ENCODE measurements at places on chromosomes 16 and 17. TPM values are rescaled to one million over a fixed set of nuclear protein-coding genes. Genes with fewer than 3 reads are reported as not detected.

The C16orf54 gene
- 11.2 TPM for total RNA-seq

The AURKB gene
- total RNA-seq = 2.2 TPM

The PITPNM3 gene
- 12.3 TPM for total RNA-seq

The TBC1D3B gene
- total RNA-seq = 11.1 TPM

The ASPHD1 gene
- 1.6 TPM for total RNA-seq

The CNGB1 gene
- total RNA-seq = 0.35 TPM

The HSD11B2 gene
- 2.9 TPM for total RNA-seq

The RPRML gene
- not detected for total RNA-seq

The C17orf78 gene
- not detected for total RNA-seq

The KRTAP9-8 gene
- total RNA-seq = not detected

The ATXN2L gene
- total RNA-seq = 145 TPM

The CES3 gene
- total RNA-seq = 2.5 TPM

The SNX20 gene
- total RNA-seq = 15.4 TPM

- no peak for DNase-seq
These were observed 241.0 kb downstream of the XYLT1 start for GRCh38 chr16:17229766-17230165.

DNA sequence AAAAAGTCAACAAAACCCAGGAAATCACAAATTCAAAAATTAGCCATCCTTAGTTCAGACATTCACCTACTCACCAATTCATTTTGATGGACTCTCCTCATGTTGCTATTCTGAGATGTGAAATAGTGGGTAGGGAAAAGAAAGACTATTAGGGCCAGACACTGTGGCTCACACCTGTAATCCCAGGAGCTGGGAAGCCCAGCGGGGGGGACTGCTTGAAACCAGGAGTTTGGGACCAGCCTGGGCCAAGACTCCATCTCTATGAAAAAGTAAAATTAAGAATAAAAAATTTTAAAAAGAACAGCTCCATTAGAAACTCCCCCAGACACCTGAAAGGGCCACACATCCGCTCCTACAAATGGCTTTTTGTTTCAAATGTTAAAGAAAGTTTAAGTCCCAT, 21.4 kb downstream of the UBE2O start:
- no peak for DNase-seq

GRCh38 chr16:8740775-8741355, 56.6 kb downstream of the TMEM186 start:
- no peak for DNase-seq

DNA sequence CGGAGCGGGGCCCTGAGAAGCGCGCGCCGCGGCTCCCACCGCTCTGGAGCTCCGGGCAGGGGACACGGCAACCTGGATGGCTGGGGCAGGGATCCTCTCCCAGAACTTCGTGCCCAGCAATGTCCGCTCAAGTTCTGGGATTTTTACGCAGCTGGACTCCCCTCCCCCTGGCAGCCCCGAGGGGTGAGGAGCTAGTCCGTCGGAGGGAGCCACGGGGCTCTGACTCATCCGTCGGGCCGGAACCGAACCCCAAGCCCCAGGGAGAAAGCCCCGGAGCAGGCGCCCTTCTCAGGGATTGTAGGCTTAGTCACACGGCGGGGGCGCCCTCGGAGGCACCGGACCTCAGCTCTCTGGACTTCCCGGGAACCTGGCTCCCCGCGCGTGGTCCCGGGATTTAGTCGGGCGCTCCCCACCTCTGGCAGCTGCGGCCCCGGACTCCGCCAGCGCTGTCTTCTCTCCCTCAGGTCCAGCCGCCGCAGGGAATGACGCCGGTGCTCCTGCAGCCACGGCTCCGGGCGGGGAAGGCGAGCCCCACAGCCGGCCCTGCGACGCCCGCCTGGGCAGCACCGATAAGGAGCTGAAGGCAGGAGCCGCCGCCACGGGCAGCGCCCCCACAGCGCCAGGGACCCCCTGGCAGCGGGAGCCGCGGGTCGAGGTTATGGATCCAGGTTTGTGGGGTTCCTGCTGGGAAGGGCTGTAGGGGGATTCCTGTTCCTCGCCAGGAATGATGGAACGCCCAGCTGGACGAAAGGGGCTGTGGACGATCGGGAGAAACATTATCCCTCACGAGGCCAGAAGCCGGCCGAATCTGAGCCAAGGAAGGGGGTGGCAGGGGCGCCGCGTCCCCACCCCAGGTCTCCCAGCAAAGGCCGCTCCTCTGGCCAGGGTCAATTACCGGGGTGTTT, 830 bp downstream of the SPHK1 start:
- no peak for DNase-seq

DNA sequence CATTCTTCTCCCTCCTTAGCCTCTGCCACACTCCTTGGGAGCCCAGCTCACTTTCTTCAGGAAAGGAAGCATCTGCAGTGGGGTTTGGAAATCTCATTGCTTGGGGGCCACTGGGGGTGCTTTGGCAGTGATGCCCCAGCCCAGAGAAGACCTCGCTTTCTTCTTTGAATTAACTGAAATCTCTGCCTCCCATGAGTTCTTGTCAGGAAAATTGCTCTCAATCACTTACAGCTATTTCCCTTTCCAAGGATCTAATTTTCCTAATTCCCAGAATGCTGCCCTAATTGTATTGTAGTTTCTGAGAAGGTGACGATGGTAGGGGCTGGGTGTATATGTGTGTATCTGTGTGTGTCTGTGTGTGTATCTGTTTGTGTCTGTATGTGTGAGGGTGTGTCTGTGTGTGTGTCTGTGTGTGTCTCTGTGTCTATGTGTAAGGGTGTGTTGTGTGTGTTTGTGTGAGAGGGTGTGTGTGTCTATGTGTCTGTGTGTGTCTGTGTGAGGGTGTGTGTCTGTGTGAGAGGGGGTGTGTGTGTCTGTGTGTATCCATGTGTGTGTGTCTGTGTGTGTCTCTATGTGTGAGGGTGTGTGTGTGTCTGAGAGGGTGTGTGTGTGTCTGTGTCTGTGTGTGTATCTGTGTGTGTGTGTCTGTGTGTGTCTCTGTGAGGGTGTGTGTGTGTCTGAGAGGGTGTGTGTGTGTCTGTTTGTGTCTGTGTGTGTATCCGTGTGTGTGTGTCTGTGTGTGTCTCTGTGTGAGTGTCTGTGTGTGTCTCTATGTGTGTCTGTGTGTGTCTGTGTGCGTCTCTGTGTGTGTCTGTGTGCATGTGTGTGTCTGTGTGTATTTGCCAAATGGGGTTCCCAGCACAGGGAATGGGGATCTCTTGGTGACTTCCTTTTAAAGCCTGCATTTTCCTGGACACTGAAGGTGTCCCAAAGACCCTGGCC, 83.5 kb upstream of the DNAJA2 start:
- no peak for DNase-seq

GRCh38 chr17:4777969-4778760, 6.5 kb downstream of the TM4SF5 start:
- no peak for DNase-seq

- DNase-seq = no peak
These were observed 10.0 kb downstream of the SLC38A8 start for GRCh38 chr16:84032458-84033178.

GRCh38 chr16:22688463-22688862, 125.5 kb upstream of the HS3ST2 start:
- no peak for DNase-seq

GRCh38 chr16:14070877-14071575, at the start of gene MRTFB:
Gene MRTFB, plus strand, starts transcription at chr16:14071319. Its CDS starts 69,288 bp downstream, at chr16:14140607.
- DNase-seq = peak; percentile 84

GRCh38 chr17:20244671-20245070, 222.7 kb downstream of the LGALS9B start:
- DNase-seq = no peak

- no peak for DNase-seq
These were observed 667 bp downstream of the OGFOD1 start for GRCh38 chr16:56451753-56452689.

GRCh38 chr17:42980274-42980765, at the start of gene RUNDC1:
Gene RUNDC1, plus strand, starts transcription at chr17:42980565. Its CDS starts 12 bp downstream, at chr17:42980577.
- DNase-seq = peak; percentile 98

DNA sequence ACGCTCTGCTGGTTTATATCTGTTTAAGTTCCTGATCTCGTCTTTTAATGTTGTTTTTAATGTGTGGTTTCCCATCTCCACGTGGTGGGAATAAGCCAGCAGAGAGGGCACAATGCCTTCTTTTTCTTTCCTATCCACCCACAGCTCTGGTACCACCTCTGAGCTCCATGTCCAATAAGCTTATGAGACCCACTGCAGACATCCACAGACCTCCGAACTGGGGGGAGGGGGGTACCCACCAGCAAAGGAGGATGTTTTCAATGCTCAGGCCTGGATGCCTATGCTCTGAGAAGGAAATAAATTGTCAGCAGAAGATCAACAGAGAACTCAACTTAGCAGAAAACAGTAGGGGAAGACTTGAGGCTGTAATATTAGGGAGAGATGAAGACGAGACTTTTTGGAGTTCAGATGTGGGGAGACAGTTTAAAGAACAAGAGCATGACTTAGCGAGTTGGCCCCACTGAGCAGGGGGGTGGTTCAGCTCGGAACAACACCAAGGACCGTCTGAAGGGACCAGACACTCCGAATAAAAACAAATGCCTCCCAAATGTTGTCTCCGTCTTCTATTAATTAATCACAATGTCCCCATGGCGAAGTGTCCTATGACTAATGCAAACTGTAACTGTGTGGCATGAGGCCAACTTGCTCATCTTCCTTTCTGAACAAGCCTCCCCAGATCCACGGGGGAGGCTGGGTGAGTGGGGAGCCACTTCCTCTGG, 62.7 kb downstream of the GAS7 start:
- no peak for DNase-seq

DNA sequence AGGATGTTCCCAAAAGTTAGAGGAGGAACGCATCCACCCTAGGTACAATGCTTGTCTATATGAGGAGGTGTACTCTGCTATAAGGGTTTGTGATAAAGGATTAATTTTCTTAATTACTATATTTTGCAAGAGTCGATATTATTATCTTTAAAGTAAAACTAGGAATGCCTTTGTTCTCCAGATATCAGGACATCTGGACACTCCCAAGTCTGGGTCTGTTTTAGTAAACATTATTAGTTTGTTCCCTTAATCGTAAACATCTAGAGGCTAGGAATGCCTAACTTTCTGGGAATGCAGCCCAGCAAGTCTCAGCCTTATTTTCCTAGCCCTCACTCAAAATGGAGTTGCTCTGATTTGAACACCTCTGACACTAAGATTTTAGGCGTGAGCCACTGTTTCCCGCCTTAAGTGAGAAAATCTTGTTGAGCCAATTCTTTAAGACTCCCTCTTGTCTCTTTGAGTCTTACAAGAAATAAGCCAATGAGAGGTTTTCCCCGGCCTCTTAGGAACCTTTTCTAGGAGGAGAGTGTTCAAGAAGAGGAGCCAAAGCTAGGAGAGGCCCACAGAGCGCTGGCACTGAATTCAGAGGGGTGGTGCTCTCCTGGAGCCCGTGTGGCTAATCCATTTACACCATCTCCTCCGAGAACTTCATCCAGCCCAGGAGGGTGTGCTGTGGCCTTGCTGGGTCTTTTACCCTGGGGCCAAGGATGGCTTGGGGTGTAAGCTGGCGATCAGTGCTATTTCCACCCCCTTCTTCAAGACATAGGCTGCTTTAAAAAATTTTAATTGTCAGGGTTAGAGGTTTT, 40.9 kb downstream of the SMARCE1 start:
- no peak for DNase-seq

DNA sequence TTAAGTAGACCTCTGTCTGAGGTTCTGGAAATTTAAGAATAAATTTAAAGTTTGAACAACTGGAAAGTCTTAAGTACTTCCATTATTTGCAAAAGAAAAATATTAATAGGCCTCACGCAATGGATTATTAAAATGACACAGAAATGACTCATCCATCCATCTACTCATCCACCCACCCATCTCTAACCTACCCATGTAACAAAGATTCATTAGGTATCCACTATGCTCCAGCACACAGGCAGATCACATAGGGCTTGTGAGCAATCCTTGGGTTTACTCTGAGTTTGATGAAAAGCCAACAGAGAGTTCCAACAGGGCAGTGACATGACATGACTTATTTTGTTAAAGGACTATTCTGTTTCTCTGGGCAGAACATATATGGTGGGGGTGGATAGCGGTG, 93.3 kb downstream of the HELZ start:
- DNase-seq = no peak

GRCh38 chr16:64730261-64730660, 391.6 kb downstream of the CDH11 start:
- no peak for DNase-seq

- DNase-seq = peak; percentile 23
These were observed 215.1 kb upstream of the GSE1 start for GRCh38 chr16:85398050-85398451.

GRCh38 chr17:61418449-61418848, 18.8 kb downstream of the TBX2 start:
- DNase-seq = no peak

DNA sequence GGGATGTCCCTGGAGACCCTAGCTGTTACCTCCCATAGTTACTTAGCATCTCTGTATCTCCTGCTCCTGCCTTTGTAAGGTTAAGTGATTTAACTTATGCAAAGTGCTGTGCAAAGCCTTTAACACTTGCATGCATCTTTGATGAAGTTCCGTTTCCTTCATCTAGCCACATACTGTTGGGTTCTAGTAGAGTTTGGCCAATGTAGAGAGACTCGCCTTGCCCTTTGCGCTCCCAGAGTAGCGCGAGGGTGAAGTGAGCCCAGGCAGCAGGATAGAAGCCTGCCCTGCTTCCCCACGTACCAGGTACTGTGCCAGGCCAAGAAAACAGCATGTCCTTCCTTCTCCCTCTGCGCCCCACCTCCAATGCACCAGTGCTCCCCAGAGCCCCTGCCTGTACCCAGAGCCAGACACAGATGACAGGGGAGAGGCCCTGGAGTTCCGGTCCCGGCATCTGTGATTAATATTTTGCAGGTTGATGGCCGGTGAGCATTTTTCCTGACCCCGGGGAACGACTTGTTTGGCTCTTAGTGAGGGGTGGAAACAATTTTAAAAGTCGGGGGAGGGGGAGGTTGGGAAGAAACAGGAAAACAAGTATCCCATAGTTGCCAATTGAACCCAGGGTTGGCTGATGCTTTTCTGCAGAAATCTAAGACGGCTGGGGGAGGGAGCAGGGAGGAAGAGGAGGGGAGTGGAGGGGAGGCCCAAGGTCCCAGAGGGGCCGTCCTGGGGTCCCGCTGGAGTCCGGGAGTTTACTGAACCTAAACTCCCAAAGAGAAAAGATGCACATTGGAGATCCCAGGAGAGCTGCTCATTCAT, 13.1 kb upstream of the CDC42EP4 start:
- DNase-seq = no peak

DNA sequence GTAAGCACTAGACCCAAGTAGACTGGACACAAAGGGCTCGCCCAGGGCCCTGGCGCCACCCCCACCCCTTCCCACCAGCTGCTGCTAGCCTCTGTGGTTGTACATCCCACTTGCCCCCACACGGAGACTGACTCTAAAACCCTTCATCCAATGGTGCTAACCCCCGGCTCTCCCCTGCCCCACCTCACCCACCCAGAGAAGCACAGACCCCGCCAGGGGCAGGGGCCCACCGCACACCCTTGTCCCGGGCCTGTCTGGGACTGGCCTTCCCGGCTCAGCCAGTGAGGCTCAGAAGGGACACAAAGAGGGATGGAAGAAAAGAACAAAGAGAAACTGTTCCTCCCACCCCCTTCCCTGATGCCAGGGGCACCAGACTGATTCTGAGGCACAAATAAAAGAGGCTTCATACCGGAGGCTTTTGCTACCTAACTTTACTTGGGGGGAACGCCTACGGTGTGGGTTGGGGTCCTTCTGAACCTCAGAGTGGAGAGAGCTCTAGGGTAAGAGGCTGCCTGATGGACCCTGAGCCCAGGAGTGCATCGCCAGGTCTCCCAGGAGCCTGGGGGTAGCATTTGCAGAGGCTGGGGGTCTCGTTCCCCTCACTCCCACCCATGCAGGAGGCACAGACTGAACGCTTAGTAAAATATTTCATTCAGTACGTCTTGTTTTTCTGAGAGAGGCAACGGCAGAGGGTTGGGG, 8.2 kb downstream of the CORO6 start:
- DNase-seq = no peak

GRCh38 chr17:13297183-13297582, 279.4 kb upstream of the ELAC2 start:
- no peak for DNase-seq

Data from lower lobe of right lung (tissue), 2 donors.